Activated T-cell treated with anti-CD3 and anti-CD28 coated beads, Interleukin-2, amount 50 U/mL, for 24 hours (primary cell): ENCODE measurements at places on chromosomes 13 and 19.

DNA sequence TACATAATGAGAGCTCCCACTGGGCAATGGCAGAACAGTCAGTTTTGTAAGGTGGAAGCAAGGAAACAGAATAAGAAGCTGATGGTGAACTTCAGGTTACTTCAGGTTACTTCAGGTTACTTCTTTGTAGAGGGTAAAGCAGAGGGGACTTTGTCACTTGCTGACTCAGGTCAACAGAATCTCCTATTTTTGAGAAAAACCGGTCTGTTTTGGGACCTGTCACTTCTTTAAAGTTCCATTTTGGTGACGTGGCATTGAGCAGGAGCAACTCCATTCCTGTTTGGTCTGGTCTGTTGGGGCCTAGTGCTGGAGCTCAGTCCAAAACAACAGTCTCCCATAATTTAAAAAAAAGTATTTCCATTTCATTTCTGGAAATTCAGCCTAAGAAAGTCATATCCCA, 29.7 kb downstream of the ATP11A start:
- no peak for DNase-seq

GRCh38 chr19:30358821-30359580, 13.2 kb upstream of the ZNF536 start:
- DNase-seq, result no peak

GRCh38 chr19:40285353-40286234, 449 bp upstream of the AKT2 start:
- peak; percentile 94 for DNase-seq

DNA sequence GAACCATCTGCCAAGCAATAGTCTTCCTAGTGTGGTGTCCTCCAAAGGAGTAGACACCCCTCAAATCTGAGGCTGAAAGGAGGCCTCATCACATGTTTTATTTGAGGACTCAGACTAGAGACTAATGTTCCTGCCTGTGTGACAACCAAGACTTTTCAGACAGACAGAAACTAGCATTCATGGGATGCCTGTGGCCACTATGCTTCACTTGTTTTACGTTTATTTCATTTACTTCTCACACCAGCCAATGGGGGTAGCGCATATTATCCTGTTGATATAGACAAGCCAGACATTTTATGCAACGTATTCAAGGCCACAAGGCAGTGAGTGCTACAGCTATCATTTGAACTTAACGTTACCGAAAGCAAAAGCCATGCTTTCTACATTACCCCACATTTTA, 391.7 kb upstream of the HTR2A start:
- no peak for DNase-seq

GRCh38 chr19:11224429-11224828, 15.0 kb upstream of the ANGPTL8 start:
- DNase-seq, result no peak

- DNase-seq, result no peak
Observed at GRCh38 chr13:46274094-46274698, 62.5 kb downstream of the LRRC63 start.

GRCh38 chr13:77062097-77062496, 35.1 kb upstream of the FBXL3 start:
- DNase-seq, result no peak

DNA sequence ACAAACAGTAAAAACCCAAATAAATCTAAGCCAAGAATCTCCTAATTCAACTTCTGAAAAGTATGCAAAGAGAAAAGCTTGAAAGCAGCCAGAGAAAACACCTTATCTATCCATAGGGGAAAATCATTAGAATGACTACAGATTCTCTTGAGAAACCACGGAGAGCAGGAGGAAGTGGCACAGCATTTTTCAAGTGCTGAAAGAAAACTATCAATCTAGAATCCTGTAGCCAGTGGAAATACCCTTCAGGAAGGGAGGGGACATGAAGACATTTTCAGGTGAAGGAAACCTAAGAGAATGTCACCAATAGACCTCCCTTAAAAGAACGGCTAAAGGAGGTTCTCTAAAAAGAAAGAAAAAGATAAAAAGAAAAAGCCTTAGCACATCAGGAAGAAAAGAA, 66.2 kb upstream of the XPO4 start:
- DNase-seq, result no peak

DNA sequence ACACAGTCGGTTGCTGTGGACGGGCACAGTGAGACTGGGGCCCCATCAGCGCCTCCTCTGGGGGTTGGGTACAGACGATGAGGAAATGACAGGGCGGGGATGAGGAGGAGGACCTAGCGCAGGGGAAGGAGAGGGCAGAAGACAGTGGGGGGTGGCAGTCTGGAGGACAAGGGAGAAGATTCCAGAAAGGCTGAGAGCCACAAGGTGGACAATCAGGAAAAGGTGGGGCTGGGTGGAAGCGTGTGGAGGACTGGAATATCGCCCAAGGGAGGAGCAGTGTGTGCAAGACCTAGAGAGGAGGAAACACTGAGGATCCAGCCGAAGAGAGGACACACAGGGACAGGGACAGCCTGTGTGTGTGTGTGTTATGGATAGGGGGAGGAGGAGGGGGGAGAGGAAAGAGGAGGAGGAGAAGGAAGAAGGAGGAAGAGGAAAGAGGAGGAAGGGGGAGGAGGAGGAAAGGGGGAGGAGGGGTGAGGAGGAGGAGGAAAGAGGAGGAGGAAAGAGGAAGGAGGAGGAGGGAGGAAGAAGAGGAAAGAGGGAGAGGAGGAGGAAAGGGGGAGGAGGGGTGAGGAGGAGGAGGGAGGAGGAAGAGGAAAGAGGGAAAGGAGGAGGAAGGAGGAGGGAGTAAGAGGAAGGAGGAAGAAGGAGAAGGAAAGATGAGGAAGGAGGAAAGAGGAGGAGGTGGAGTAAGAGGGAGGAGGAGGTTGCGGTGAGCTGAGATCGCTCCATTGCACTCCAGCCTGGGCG, 15.8 kb upstream of the GARIN5A start:
- DNase-seq, result peak; percentile 60

DNA sequence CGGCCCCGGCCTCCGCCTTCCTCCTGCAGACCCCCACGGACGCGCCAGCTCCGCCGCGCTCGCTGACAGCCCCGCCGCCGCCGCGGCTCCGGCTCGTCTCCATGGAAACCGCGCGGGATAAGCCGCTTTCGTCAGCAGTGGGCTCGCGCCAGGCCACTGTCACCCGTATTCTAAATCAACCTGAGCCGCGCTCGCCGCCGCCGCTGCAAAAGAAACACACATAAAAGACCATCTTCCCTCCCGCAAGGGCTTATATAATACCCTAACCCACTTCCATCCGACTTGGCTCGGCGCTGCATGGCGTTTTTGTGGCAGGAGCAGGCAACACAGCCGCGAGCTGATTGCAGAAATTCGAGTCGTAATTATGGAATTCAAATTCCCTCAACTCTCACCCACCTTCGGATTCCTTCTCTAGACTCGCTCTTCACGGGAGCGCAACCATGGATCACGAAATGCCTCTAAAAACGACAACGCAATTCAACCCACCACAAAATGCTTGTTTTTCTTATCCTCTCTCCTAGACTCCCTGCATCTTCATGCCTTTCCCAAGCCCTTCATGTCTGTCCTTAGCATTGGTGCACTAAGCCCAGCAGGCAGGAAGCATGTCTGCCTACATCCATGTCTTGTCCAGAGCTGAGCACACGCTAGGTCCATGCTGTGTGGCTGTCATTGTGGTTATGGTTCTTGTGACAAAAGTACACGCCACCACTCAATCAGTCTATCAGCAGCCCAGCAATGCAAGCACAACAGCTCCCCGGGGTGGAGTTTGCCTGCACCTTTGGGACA, at the start of gene AMER2:
TSS of gene AMER2 (minus strand) at position 772 of the 786 bp plus-strand sequence. CDS start at position 103, 669 bp downstream.
- DNase-seq, result no peak

DNA sequence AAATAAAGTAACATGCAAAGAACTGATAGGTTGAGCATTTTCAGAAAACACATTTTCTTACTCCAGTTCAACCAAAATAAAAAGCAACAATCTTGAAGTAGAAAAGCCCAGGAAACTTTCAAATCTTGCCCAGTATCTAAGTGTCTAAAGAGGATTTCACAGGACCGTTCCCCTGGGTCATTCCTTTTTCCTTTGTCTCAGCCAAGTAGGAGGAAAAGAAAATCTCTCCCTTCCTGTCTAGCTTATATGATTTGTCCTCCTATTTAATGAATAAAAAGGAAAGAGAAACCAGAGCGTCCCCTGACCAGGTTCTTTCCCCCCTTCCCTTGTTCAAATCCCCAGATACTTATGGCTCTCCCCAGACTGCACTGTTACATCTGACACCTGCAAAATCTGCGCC, 248.0 kb downstream of the KCTD12 start:
- no peak for DNase-seq

GRCh38 chr13:40992678-40993518, 26.2 kb downstream of the ELF1 start:
- no peak for DNase-seq

DNA sequence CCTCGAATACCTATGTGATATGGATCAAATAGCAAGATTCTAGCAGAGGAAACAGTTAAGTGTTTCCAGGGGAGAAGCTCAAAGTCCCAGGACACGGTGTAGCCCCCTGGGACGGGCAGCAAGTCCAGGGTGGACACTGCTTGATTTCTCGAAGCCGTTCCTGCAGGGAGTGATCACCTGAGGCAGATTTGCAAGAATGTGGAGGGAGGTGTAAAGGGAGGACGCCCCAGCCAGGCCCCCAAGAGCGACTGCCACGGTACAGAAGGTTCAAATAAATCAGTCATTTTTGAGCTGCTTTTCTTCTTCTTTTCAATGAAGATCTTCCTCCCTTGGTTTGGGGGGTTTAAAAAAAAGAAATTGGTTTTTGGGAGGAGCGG, 41.4 kb downstream of the KLF2 start:
- DNase-seq, result no peak

DNA sequence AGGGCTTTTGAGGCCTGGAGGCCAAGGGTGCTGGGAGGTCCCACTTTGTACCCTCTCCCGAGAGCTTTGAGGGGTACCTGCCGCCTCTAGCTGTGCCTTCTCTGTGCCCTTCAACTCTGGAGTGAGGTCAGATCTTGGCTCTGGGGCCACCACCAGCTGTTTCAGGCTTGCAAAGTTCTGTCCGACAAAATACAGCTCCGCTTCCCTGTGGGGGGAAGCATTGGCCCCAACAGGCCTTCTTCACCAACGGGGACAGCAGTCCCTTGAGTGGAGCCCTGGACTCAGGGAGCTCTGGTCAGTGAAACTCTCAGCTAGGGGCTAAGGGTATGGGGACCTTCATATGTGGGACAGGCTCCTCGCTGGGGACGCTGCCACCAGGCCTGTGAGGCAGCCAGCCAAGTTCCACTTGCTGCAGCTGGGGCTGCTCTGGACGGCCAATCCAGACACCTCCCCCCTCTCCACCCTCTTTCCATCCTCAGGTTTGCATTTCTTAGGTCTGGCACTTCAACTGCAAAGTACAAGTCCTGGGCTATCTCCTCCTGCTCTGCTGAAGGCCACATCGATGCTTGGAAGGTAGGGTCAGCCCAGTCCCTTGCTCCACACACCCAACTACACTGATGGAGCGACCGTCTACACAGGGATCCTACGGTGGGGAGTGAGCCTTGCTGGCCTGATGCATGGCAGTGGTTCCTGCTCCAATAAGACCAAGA, 46.8 kb downstream of the C13orf46 start:
- peak; percentile 24 for DNase-seq

DNA sequence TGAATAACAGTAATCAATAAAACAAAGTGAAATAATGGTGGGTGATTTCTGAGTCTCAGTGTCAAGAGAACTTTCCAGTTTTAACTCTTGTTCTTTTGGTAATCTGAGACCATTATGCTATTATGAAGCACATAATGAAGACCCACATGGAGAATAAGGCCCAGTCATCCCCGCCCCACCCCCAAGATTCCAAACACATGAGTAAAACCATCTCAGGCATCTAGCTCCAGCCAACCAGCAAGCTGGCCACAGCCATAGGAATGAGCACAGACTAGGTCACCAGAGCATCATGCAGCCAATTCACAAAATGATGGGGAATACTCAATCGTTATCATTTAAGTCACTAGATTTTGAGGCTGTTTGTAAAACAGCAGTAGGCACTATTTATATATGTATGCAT, 1769.0 kb upstream of the PCDH20 start:
- no peak for DNase-seq

GRCh38 chr19:19145281-19145680, 7.0 kb upstream of the TMEM161A start:
- no peak for DNase-seq

DNA sequence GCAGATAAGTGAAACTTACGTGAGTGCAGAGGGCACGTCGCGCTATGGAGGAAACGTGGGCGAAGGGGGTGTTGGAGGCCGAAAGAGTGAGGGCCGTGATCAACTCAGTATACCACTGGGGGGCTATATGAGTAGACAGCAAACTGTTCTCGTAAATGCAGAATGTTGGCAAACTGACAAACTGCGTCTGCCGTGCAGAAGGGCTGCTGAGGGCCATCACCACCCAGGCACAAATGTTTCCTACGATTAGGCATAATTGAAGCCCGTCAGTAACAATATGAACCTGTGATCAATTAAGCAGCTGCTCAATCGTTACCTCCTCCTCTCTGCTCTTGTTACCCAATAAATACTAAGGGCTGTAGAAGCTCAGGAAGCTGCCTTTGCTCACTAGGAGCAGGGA, 17.3 kb upstream of the MADCAM1 start:
- no peak for DNase-seq

- no peak for DNase-seq
Observed at GRCh38 chr19:8132858-8133458, 16.4 kb downstream of the FBN3 start.

DNA sequence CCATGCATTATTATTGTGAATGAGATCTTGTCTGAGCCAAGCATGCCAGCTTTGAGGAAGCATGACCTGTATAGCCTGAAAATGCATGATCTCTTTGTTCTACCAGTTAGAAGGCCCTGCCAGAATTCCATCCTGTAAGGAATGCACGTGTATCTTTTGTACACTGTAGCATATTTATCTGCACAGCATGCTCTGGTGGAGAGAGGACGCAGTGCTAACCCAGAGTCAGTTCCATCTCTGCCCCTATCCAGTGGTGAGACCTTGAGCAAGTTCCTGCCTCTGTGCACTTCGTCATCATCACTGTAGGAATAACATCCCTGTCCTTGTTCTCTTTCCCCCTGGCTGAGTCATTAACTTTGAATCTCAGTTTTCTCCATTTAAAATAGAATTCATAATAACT, 233.8 kb downstream of the SLC7A1 start:
- no peak for DNase-seq

DNA sequence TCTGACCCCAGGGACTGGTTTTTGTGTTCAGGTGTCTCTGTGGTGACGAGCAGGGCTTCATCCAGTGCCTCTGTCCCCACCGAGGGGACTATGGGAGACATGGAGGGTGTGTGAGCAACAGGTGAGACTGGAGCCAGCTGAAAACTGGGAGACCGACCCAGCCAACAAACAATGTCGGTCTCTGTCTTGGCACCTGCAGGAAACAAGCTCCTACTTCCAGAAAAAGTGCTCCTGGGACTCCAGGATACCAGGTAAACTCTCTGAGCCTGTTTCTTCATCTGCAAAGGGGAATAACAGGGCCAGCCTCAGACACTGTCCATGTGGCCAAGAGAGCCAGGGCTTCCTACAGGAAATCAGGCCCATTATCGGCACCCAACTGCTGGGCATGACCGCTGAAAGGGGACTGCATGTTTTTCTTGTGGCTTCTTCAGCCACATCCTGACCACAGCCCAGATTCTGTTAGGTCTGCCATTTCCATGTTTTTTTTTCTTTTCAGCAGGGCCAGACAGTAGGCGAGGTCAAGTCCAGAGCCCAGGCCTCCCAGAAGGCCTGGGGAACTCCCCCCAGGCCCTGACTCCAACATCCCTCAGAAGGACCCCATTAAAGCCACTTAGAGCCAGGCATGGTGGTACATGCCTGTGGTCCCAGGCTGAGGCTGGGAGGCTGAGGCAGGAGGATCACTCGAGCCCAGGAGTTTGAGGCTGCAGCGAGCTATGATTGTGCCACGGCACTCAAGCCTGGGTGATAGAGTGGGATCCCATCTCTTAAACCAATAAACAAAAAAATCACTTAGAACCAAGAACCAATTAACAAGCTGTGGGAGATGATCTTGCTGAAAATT, 836 bp upstream of the BST2 start:
- peak; percentile 34 for DNase-seq
